ENCODE measurements at places on chromosomes 13 and 19.

DNA sequence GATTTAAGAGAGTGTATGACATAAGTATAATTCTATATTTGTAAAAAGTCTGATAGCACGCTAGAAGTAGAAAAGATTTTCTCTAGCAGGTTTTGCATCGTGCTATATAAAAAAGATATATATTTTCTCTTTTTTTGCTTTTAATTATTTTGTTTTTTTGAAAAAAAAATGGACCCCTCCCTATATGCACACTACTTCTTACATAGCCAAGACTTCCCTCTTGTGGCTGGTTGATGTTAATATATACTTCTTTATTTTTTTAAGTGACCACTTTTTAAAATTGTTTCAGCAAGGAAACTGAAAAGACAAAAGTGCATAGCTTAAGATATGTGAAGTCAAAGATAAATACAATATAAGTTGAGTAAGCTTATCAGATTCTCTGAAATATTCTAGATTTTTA, 1202.8 kb downstream of the DIAPH3 start:
- DNase-seq = no peak

DNA sequence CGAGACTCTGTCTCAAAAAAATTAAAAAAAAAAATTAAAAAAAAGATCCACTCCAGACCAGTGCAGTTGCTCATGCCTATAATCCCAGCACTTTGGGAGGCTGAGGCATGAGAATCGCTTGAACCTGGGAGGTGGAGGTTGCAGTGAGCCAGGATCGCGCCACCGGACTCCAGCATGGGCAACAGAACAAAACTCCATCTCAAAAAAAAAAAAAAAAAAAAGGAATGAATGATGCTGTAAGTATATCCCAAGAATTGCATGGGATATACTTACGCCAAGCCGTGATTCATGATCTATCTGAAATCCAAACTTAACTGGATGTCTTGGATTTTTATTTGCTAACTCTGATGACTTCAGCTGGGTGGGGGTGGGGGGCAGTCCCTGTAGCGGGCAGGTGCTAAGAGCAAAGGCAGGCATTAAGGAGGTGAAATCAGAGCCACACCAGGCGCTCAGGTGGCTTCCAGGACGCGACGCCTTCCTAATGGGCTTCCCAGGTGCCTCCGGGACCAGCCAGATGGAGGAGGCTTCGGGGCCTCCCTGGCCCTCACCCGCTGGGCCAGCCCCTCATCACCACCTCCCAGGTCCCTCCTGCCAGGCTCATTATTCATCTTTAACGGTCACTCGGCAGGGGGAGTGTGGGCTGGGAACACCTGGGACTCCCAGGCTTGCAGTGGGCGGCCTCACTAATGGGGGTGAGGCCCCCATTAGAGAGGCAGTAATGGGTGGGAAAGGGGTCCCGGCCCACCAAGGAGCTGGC, 11.4 kb upstream of the FUT5 start:
- DNase-seq = no peak

GRCh38 chr13:88285329-88285728, 614.2 kb downstream of the SLITRK5 start:
- no peak for DNase-seq

DNA sequence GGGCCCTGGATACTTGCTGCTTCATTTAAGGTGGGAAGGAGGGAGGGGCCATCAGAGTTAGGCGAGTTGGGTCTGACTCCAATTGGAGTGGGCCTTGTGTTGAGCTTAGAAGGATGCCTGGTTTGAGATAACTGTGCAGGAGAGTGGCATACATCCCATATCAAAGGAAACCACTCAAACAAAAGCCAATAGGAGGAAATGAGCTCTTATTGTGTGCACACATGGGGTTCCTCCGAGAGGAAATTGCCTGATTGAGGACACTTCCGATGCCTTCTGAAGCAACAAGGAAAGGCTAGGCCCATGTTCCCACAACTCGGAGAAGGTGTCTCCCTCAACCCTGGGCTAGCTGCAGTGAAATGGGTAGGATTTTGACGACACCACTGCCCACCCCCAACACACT, 19.6 kb downstream of the MBNL2 start:
- no peak for DNase-seq

DNA sequence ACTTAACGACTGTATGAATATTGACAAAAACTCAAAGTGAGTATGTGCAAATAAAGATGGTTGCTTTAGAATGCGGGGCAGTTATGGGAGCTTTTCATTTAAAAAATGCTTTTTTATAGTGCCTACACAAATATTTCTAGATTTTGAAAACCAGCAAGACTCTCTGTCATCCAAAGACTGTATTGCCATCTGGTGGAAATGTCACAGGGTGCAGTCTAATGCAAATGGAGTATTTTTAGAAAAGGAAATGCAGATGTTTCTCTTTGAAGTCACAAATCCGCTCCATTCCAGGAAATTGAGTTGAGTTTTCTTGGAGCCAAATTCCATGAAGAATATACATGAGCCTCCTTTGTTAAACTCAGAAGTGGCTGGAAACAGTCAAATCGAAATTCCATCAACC, 2.3 kb upstream of the C1QTNF9B start:
- no peak for DNase-seq

- no peak for DNase-seq
Measured at GRCh38 chr13:77687799-77688198, 9.7 kb upstream of the SLAIN1 start.

DNA sequence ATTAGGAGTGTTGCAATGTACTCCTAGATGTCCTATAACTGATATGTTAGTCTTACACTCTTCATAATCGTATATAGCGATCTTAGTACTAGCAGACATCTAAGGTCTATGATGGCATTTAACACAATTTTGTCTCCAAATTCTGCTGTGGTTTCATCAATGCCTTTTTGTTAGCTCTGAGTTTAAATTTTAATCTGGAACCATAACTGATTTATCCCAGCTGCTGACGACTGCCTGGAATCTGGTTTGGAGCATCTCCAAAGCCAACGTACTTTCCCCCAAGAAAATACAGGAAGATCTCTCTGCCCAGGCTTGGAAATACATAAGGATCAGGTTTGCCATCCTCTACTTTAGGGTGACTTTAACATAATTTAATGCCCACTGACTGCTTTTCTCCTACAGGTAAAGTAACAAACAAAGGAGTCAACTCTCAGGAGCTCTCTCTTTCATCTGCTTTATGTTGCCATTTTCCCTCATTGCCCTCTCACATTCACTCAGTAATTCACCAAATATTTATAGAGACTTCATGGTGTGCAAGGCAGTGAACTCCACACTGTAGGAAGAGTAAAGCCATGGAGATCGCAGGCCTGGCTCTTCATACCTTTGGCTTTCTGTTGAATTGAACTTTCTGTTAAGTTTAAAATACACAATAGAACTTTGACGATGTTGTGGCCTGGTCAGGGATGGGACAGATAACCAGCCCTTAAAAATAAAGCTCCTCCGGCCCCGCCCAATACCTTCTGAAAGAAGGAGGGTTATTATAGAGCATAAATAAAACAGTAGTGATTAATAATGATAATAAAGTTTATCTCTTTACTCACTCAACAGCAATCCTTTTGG, 23.3 kb upstream of the SPART start:
- no peak for DNase-seq

GRCh38 chr13:36919171-36919832, 736 bp downstream of the SMAD9 start:
- DNase-seq = no peak

GRCh38 chr13:74230984-74231501, 96.8 kb upstream of the KLF12 start:
- no peak for DNase-seq

GRCh38 chr13:60572003-60572798, 175.2 kb downstream of the TDRD3 start:
- DNase-seq = no peak

GRCh38 chr19:57321751-57322150, 1.5 kb downstream of the ZNF543 start:
- no peak for DNase-seq

DNA sequence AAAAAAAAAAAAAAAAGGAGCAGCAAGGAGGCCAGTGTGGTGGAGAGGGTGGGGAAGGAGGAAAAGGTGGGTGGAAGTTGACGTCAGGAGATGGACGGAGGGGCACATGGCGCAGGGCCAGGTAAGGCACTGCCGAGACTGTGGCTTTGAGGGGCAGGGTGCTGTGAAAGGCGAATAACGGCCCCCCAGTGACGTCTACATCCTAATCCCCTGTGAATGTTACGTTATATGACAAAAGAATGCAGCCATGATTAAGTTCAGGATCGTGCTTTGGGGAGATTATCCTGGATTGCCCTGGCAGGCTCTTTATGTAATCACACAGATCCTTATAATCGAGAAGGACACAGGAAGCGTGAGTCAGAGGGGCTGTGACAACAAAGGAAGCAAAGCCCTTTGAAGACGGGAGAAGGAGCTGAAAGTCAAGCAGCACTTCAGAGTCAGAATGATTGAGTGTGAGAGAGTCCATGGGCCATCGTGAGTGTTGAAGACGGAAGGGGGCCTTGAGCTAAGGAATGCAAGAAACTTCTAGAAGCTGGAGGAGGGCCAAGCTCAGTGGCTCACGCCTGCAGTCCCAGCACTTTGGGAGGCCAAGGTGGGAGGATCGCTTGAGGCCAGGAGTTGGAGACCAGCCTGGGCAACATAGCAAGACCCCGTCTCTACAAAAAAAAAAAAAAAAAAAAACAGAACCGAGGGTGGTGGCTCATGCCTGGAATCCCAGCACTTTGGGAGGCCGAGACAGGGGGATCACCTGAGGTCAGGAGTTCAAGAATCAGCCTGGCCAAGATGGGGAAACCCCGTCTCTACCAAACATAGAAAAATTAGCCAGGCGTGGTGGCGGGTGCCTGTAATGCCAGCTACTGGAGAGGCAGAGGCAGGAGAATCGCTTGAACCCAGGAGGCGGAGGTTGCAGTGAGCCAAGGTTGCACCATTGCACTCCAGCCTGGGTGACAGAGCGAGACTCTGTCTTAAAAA, 13.8 kb upstream of the CEACAM16 start:
- DNase-seq = no peak

DNA sequence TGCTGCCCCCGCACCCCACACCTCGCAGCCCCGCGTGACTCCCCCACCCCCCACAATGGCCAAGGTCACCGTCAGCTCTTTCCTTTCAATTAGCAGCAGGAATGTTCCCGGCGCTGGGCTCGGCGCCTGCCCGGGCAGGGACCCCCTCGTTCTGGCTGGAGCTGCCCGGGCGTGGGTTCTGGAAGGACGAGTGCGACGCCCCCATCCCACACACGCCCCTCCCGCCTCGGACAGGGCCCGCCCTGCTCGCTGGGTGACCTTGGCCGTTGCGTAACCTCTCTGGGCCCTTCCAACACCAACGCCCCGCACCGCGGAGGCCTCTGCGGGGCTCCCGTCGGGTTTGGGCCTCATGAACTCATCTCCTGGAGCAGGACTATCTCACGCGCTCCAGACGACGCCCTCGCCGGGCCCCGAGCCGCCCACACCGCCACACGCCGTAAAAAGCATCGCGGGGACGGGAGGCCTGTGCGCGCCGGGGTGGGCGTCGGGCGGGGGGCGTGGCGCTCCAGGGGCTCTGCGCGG, 10.3 kb downstream of the PALM start:
- DNase-seq = no peak

- DNase-seq = no peak
Measured at GRCh38 chr13:25980255-25980654, 71.6 kb downstream of the SHISA2 start.

GRCh38 chr19:16778796-16779411, 50.3 kb upstream of the SIN3B start:
- DNase-seq = peak; percentile 24

DNA sequence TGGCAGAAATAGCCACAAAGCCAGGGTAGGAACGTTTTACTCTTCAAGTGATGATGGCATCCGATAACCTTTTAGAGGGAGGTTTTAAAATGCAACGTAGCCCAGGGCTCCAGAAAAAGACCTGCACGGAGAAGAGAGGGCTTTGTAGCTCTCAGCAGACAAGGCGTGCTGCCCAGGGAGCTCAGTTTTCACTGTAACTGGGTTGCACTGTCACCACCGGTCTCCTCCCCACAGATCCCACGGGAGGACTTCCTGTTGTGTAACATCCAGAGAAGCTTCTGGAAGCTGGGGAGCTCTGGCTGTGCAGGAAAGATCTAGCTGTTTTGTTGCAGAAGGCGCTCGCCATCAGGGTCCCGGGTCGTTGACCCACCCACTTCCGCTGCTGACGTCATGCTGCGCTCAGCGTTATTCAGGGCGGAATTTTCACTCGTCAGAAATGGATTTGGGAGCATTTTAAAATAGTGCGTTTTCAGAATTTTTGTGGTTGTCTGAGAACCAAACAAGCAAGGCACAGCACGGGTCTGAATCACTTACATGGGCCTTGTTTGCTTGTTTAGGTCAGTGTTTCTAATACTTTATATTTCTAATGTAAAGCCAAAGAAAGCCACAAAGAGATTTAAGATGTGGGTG, 50.8 kb downstream of the ATP11A start:
- DNase-seq = no peak

DNA sequence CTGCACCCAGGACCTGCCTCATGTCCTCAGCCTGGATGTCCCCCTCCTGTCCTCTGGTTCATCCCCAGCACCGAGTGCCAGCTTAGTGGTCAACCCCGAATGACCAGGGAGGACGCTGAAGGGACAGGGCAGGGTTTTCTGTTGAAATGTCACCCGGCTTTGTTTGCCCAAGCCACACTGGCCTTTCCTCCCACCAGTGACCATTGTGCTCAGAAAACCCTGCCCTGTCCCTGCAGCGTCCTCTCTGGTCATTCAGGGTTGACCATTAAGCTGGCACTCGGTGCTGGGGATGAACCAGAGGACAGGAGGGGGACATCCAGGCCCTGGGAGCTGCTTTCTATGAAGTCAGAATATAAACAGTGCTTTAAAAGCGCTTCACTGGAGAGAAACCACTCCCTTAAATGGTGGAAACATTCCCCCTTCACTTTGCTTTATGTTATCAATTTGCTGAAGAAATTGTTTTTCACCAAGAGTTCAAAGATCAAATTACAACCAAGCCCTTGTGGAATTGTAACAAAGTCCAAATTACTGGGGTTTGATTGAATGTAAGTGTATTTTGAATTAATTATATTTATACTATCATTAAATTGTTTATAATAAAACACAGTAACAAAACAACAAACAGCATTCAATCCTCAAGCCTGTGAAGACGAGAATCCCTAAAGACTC, 21.4 kb downstream of the CARS2 start:
- no peak for DNase-seq

- no peak for DNase-seq
Measured at GRCh38 chr19:42051166-42052115, 18.6 kb downstream of the GRIK5 start.

- DNase-seq = no peak
Measured at GRCh38 chr19:9923440-9923839, 12.9 kb downstream of the OLFM2 start.

DNA sequence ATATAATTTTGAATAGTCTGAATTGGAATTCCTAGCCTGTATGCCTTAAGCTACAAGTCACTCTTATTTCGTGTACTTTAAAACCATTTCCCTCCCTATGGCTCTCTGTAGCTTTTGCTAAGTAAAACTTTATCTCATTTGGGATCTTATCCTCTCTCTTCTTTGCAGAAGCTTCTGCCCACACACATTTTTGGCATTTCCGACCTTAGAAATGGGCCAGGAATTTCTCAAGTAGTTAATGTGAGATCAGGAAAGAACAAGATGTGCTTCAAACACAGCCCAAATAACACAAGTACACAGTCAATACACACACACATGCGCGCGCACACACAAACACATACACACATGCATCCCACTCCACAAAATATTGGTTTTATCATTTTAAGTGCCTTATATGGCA, 931.0 kb upstream of the MIR17HG start:
- DNase-seq = no peak

Measured in thymus (tissue), 14 donors.